Tibial nerve (tissue), 4 donors: ENCODE measurements at places on chromosomes 2 and 18.
A peak's percentile ranks its signal among the peaks of the same experiment; 100 is the strongest.

GRCh38 chr2:228600265-228600664, 418.8 kb upstream of the SPHKAP start:
- no peak for DNase-seq

DNA sequence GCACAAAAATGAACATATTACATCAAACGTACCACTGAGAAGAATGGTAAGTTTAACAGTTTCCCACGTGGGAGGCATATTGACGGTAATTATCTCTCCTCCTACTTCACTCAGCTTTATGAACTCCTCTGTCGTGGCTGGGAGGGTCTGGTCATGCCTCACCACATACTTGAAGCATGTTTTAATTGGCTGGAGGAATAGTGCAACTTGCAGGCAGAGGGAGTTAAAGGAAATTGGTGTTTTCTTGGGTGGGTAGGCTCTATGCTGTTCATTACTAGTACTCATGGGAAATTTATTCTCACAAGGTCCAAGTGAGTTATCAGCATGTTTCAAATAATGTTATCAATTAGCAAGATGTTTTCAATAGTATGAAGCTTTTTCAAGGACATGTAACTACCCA, 767.0 kb downstream of the PLCL1 start:
- DNase-seq = no peak

DNA sequence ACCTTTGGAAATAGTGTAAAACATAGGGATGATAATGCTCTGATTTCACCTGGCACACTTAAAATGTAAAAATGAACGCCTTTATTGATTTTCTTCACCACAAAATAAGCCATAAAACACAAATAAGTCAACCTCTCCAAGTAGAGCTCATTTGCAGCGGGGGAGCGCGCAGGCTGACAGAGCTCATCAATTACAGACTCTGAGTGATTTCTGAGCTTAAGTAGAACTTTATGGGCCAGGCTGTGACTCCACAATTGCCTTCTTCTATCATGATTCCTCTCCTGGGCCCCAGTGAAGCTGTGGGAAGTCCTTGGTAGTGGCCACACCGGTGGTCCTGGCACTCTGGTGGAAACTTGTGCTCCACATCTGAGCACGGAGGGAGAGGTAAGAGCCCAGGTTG, 789.0 kb upstream of the RAB6C start:
- no peak for DNase-seq

GRCh38 chr2:213157242-213157641, 5.8 kb upstream of the IKZF2 start:
- DNase-seq = no peak

DNA sequence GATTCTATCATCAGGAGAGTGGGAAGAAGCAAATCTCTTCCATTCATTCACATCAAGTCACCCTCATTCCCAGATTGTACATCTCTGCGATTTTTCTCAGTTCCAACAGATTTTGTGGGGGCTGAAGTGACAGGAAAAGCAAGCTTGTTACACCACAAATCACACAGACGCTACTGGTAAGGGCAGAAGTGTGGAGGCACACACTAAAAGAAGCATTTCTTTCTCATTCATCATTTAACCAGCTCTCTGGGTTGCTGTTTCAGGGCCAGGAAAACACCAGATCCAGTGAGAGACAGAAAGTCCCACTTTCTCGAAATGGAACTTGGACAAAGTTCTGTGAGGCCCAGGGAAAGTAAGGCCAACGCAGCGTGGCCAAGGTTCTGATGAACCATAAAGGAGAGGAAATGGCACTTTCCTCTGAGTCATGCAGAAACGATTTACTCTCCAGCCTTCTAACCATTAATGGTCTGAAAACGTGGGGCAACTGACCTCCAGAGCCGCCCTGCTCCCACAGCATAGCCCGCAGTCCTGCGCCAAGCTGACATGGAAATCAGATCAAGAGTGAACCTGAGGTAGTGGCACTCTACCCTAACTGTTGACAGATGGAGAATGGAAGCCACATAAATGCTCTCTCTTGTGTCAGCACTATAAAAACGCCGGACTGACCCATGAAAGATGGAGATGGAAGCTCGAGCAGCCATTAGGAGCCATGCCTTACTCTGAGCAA, 191.0 kb downstream of the C1D start:
- DNase-seq = no peak

GRCh38 chr2:219344751-219345430, 12.3 kb upstream of the RESP18 start:
- DNase-seq = peak; percentile 69

DNA sequence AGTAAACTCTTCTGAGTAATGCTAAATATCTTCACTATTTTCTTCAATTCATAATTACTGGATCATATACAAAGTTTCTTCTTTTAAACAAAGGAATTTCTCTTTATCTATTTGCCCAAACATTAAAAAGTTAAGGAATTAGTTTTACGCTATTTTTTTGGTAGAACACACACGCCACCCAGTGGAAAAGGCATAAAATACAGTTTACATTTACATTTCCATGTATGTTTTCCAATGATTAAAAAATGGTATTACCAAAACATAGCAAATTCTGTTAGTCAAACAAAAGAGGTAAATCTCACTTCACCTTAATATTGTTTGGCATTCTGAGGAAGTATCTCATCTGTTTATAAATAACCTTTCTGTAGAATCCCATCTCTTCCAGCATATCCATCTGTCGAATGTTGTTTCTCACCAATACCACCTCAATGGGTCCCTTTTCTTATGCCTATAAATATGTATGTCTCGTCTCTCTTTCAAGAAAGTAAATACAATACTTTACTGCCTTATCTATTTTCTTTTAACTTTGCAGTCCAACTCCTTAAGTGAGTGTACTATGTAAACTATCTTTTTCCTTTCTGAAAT, 7.2 kb downstream of the BOLL start:
- DNase-seq = no peak

GRCh38 chr18:72799106-72799505, 68.7 kb downstream of the NETO1 start:
- DNase-seq = no peak

DNA sequence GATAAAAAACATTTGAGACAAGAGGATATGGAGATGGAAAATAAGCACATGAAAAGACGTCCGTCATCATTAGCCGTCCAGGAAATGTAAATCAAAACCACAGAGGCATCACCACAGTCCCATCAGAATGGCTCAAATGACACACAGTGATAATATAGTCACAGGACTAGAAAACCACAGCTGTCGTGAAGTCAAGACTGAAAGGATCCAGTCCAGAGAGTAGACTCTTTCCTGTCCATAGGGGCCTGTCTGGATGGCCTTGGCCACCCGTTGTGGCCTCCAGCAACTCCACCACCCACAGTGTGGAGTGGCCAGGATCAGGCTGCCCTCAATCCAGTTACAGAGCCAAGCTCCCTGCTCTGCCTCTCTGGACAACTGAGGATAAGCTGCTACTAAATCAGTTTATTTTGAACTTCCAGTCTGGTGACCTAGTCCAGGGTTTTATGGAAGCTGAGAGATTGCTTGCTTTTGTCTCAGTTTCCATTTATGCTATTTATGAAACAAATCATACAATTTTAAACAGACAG, 60.4 kb downstream of the RHOB start:
- no peak for DNase-seq

GRCh38 chr18:48402953-48403352, 6.2 kb downstream of the ZBTB7C start:
- no peak for DNase-seq

- DNase-seq = no peak
Observed at GRCh38 chr2:136375017-136375901, 257.3 kb upstream of the CXCR4 start.

GRCh38 chr2:69026691-69027459, 13.9 kb downstream of the ANTXR1 start:
- no peak for DNase-seq

- no peak for DNase-seq
Observed at GRCh38 chr2:215597577-215597976, 161.7 kb upstream of the FN1 start.

DNA sequence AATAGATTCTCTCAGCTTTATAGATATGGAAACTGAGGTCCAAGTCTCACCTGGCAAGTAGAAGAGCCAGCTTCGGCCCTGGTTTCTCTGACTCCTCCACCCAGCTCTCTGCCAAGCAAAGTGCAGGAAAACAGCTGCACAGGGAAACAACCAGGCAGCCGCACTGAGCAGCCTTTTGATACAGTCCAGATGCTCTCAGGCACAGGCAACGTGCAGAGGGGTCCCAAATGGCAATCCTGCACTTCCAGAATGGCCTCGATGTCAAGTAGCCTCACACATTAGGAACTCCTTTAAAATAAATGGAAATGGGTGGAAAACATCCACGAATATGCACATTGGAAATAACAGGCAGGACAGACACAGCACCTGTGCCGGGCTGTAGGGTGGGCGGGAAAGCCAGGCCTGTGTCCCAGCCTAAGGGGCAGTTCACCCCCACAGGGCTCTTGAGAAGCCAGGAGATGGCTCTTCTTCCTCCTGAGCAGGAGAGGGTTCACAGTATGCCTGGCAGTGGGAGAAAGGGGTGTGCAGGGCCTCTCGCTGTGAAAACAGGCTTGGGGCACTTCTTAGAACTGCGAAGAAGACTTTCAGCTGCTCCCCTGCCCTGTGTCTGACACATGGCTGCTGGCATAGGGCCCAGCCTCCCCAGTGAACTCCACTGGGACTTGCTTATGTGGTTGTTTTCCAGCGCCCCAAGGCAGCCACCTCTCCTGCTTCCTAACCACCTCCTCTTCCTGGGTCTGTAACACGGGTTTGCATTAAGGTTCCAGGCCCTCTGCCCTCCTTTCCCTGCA, 63.9 kb upstream of the TUBA3E start:
- DNase-seq = no peak

- DNase-seq = no peak
Observed at GRCh38 chr2:48668992-48669391, 51.3 kb downstream of the GTF2A1L start.

DNA sequence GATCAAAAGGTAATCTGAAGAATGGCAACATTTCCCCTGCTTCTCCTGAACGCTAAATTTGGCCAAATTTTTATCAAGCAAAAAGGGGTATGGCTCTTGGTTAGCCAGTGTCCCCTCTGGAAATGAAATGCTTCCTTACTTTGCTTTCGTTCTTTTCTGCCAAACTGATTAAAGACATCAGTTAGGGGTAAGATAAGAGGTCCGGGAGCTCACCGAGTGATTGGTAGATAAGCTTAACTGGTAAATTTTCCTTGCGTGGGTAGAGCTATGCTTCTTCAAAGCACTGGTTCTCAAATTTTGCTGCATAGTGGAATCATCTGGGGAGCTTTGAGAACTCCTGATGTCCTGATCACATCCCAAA, 62.7 kb upstream of the MAPRE2 start:
- no peak for DNase-seq

- DNase-seq = no peak
Observed at GRCh38 chr2:84160453-84160852, 298.6 kb downstream of the SUCLG1 start.

DNA sequence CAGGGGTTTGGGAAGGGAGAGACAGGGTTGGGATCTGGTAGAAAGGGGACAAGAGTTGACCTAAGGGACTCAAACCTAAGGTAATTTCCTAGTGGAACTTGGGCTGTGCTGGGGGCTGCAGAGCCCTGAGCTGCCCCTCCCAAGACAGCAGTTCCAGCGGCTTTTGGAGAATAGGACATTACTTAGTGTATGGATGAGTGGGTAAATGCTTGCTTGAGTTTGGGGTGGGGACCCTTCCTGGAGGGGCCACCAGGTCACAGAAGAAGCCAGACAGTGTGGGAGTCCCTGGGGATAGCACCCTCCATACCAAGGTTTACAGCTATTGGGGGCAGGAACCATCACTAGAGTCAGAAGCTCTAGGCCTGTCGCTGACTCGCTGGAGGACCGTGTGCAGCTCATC, 111.5 kb downstream of the CAPN13 start:
- DNase-seq = no peak

DNA sequence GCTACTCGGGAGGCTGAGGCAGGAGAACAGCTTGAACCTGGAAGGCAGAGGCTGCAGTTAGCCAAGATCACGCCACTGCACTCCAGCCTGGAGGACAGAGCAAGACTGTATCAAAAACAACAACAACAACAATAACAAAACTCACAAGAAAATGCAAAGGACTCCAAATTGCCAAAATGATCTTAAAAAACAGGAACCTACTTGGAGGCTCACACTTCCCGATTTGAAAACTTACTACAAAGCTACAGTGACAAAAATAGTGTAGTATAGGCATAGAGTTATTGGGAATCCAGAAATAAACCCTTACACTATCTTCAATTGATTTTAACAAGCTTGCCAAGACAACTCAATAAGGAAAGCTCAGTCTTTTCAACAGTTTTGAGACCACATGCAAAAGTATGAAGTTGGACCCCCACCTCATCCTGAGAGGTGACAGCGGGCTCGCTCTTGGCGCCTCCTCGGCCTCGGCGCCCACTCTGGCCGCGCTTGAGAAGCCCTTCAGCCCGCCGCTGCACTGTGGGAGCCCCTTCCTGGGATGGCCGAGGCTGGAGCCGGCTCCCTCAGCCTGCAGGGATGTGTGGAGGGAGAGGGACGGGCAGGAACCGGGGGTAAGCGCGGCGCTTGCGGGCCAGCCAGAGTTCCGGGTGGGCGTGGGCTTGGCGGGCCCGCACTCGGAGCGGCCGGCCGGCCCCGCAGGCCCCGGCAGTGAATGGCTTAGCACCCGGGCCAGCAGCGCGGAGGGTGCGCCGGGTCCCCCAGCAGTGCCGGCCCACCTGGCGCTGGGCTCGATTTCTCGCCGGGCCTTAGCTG, 18.3 kb upstream of the ACVR2A start:
- DNase-seq = no peak

DNA sequence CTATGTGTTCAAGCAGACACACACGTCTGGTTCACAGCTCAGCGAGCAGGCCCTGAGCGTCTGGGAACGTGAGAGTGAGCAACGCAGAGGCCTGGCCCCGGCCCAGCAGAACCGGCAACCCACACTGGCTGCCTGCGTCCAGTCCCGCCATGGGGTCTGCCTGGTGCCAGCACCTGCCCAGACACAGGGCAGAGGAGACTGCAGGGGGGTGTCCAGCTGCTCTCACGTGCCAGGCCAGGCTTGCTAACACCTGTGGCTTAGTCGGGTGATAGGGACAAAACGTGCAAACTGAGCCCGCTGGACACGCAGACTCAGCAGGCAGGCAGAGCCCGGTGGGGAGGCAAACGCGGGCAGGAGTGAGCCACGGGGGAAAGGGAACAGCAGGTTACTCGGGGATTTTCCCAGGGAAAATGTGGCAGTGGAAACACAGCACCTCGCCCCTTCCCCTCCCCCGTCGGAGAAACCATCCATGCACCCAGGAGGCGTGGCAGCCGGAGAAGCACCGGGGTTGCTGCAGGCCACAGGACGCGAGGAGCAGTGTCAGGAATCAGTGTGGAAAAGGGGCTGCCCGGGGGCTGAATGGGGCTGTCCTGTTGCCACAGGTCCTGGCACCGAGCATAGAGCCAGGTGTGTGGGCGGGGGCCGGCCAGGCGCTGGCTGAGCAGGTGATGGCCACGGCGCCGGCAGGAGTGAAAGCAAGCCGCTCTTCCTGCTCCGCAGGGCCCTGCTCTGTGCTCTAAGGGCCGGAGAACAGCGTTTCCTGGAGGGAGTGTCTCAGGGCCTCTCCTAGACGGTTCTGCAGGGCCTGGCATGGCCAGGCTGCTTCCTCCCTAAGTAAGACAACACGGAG, 154.7 kb downstream of the HDAC4 start:
- DNase-seq = no peak

DNA sequence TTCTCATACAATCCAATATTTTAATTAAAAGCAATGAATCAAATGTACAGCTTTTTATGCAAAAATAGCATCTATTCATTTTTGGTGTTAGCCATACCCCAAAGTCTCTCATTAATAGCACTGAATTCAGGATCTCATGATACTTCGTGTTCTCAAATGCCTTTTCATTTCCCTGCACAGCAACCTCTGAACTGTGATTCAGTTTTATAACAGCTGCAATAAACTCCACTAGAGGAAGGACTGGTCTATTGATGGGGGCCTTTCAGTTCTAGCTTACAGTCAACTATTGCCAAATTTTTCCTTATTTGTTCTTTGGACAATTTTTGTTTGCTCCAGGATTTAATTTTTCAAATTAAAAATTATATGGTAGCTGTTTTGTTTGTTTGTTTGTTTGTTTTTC, 4.8 kb upstream of the TMEM87B start:
- no peak for DNase-seq
